Fibroblast of villous mesenchyme (primary cell): ENCODE measurements at places on chromosomes 7 and 10. TPM values are rescaled to one million over a fixed set of nuclear protein-coding genes. Genes with fewer than 3 reads are reported as not detected.

TSPAN15 gene
- total RNA-seq = 5.5 and 6.0 TPM in 2 replicates

ADARB2 gene
- not detected in 2 replicates for total RNA-seq

SMO gene
- 1.3 and 2.3 TPM in 2 replicates for total RNA-seq

GNAT3 gene
- total RNA-seq = not detected in 2 replicates

TLX1 gene
- total RNA-seq = not detected in 2 replicates

CDNF gene
- 0.43 and 1.3 TPM in 2 replicates for total RNA-seq
